Stimulated activated CD4-positive, alpha-beta T cell treated with anti-CD3 and anti-CD28 coated beads, Interleukin-1b, Interleukin-23, amount 100 ng/mL, for 48 hours (primary cell): ENCODE measurements at places on chromosomes 2 and 18.

- DNase-seq: no peak
Observed at GRCh38 chr2:216918088-216918680, 58.3 kb upstream of the TNP1 start.

- no peak for DNase-seq
Observed at GRCh38 chr2:107663632-107664031, 163.1 kb upstream of the RGPD4 start.

- no peak for DNase-seq
Observed at GRCh38 chr2:223647258-223647952, 45.2 kb upstream of the SCG2 start.

DNA sequence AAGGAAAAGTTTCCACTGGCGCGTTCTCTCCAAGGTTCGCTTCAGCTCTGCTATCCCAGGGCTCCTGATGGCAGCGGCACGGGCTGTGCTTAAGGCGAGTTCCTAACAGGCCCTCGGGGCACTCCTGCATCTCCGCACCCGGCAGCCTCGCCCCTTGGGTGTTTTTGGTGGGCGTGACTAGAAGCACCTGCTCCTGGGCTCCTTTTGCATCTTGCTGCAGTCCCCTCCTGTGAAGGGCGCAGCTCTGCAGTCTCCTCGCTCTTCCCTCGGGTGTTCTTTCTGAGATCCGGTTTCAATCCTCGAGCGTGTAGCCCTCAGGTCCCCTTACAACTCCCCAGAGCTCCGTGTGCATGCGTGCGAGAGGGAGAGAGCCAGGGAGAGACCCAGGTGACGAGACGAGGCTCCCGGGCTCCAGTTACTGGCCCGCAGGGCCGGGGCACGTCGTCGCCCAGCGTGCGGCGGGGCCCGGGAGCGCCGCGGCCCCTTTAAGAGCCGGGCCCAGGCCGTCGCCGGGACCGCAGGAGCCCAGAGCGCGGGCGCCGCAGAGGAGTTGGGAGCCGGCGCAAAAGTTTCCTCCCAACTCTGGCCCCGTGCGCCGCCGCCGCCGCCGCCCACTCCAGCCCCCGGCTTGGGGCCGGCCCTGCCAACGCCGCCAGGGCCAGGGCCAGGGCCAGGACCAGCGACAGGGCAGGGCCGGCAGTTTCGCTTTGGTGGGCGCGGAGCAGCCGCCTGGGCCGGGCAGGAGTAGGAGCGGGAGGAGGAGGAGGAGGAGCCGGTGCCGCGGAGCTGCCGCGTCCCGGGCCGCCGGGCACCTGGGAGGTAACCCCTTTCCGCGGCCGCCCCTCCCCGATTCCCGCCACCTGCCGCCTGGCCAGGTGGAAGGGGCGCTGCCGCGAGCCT is at the start of gene PARD3B:
Gene PARD3B (plus strand): TSS at position 515 of the 900 bp plus-strand sequence. CDS start 525 bp downstream, outside the sequence.
- DNase-seq: peak; percentile 21

- no peak for DNase-seq
Observed at GRCh38 chr2:215451012-215451756, 15.3 kb upstream of the FN1 start.

- DNase-seq: no peak
Observed at GRCh38 chr18:26127786-26128185, 5.9 kb upstream of the PSMA8 start.

- DNase-seq: no peak
Observed at GRCh38 chr2:1664076-1664605, 80.2 kb downstream of the PXDN start.

- DNase-seq: no peak
Observed at GRCh38 chr18:46575851-46576250, 81.2 kb downstream of the LOXHD1 start.

- DNase-seq: peak; percentile 28
Observed at GRCh38 chr18:80175451-80176204, 66.6 kb downstream of the ADNP2 start.

- DNase-seq: no peak
Observed at GRCh38 chr2:7010391-7011054, 93.3 kb downstream of the RNF144A start.

DNA sequence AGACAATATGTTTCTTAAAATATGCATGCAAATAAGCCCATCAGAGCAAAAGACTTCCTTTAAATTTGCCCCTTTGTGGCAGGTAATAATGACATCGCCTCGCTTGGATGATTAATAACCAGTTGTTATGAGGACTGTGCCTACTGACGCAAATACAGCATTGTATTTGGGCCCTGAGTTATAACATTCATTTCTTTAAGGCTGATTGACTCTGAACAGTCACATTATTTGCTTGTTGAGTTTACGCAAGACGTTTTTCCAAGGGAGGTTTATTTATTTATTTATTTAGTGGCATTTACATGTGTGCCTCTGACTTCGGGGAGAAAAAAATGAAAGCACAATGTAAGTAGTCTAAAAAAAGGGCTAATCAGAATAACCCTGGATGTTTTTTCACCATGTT is 88.3 kb downstream of the SLC8A1 start:
- DNase-seq: no peak

DNA sequence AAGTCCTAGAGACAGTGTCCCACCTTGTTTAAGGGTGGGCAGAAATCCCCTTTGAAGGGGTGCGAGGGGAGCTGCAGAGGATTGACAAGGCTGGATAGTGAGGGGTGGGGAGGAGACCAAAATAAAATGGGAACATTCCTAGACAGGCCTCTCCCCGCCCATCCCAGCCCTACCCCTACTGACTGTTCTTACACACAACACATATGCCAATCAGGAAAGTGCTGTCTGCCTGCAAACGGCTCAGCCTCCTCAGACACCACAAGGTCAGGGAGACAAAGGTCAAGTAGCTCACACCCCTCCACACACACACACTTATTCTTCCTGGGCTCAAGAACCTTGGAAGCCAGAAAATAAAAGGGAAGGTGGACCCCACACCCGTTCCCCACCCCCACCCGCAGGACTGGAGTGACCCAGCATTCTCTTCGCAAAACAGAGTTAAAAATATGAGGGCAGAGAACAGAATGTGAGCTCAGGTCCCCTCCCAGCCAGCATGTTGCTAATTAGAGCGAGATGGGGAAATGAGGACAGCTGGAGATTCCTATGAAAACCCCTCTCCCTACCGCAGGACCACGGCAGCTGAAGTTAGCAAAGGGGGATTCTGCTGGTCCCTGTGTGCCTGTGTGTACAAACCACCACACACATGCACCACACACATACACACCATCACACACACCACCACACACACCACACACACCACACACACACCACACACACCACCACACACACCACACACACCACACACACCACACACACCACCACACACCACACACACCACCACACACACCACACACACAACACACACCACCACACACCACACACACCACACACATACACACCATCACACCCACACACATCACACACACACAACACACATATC is 197.8 kb downstream of the TNS1 start:
- no peak for DNase-seq

- DNase-seq: no peak
Observed at GRCh38 chr2:165248238-165248637, 9.0 kb downstream of the SCN2A start.

DNA sequence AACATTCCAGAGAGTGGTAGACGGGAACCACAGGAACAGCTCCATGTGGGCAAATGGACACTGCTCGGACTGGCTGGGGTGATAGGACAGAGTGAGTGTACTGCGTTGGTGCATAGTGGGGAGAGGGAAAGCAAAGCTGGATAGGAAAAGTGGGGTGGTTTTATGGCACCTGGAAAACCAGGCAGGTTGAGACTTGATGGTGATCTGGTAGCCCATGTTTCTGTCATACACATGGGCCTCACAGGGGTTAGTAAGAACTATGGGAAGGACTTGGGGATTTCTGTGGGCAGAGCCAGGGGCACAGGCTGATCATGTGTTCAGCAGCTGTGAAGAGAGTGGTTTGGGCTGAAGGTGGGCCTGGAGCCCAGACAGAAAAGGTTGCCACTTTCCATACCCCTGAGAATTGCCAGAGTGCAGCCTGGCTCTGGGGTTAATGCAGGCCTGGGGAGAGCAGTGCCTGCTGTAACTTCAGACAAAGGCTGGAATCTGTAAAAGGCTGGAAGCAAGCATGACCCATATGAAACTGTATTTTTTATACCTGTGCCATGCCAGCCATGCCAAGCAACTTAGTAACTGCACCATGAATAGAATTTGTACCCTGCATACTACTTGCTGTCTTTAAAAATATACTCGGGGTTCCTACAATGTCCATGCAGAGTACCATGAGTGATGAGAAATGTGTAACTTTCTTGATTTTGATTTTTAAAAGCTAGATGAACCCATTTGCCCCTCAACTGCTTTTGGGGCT is 41.9 kb downstream of the RPIA start:
- DNase-seq: no peak

- DNase-seq: peak; percentile 30
Observed at GRCh38 chr18:9334973-9335696, 562 bp downstream of the TWSG1 start.

- DNase-seq: no peak
Observed at GRCh38 chr2:176552501-176553135, 283.4 kb downstream of the MTX2 start.

GRCh38 chr2:33058716-33059470 is 112.1 kb downstream of the LTBP1 start:
- DNase-seq: no peak

DNA sequence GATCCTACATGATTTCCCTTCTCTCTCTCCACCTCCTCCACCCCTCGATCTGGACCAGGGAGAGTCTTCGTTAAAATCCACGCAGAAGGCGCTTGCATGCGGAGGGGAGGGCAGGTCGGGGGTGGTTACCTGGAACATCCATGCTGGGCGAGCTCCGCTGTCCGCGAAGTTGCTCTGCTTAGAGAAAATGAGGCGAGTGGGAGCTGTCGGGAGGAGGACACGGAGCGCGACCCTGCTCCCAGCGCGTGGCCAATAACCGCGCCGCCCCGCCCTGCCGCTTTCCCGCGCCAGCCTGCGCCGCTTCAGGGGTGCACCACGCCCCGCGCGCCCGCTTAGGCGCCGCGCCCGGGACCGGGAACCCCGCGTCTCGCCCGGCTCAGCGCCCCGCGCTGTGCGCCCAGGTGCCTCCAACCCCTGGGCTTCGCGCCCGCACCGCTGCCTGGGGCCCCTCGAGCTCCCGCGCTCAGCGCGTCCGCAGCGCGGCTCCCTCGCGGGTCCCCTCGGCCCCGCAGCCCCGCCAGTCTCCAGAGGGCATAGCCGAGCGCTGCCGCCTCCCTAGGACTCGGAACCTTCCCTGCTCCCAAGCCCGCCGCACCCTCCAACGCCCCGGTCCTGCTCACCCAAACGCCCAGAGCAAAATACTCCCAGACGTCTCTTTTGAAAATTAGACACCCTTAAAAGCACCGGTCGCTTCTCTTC is 636 bp downstream of the CBLN2 start:
- no peak for DNase-seq

- DNase-seq: no peak
Observed at GRCh38 chr2:11863103-11863502, 116.7 kb downstream of the LPIN1 start.

DNA sequence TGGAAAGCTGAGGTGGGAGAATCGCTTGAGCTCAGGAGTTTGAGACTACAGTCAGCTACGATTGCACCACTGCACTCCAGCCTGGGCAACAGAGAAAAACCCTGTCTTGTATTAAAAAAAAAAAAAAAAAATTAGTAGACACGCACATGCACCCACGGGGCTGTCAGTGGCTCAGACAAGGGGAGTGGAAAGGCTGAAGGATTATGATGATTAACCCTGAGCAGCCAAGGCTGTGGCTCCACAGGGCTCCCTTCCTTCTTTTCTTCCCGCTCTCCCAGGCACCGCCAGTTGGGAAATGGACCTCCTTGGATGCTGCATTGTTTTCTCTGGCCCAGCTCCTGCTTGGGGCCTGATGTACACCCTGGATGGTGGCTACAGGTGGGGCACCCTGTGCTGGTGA is 49.0 kb upstream of the RAB6C start:
- no peak for DNase-seq

GRCh38 chr2:96146153-96146880 is 1.1 kb upstream of the DUSP2 start:
- peak; percentile 93 for DNase-seq

- DNase-seq: no peak
Observed at GRCh38 chr18:22470248-22471235, 52.8 kb upstream of the CTAGE1 start.

- DNase-seq: no peak
Observed at GRCh38 chr2:15363734-15364133, 197.4 kb downstream of the NBAS start.

DNA sequence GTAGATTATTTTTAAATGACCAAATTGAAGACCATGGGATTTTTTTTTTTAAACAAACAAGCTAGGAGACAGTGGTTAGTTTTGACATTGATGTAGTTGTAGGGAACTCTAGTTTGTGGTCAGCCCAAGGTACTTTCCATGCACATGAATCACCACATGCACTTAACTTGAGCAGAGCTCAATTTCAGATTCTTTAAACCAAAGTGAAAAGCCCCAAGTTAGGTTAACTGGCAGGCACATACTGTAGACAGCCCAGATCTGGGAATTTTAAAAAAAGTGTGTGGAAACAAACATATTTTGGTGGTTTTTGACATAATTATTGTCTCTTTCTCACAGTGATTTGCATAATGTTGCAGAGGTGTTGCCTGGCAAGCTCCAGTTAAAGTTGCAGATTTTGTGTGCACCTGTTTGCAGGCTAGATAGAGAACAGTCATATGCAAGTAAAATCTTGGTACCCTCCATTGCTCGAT is 88.4 kb downstream of the BCL2L11 start:
- peak; percentile 23 for DNase-seq

DNA sequence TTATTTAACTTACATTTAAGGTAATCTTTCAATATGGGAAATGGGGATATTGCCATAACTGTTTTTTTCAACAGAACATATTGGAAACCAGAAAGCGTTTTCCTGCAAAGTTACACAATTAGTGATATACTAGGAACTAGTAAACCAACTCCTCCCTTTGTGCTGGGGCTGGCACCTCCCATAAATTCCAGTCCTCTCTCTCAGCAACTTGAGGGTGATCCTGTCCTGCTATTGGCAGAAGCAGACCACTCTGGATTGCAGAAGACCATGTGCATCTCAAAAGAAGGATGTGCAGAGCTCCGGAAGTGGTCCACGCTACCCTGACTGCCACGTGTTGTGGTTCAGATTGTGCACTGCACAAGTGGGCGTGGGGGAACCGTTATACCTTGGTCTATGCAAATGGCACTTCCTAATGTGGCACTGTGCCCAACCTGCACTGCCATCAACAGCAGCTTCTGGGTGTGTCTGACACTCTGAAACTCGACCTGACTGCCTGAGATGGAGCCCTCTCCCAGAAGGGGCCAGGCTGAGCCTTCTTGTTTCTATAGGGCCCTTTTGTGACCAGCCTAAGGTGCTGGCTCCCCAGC is 219.2 kb downstream of the ZNF516 start:
- DNase-seq: no peak

- DNase-seq: no peak
Observed at GRCh38 chr2:108870069-108870644, 83.6 kb downstream of the CCDC138 start.

DNA sequence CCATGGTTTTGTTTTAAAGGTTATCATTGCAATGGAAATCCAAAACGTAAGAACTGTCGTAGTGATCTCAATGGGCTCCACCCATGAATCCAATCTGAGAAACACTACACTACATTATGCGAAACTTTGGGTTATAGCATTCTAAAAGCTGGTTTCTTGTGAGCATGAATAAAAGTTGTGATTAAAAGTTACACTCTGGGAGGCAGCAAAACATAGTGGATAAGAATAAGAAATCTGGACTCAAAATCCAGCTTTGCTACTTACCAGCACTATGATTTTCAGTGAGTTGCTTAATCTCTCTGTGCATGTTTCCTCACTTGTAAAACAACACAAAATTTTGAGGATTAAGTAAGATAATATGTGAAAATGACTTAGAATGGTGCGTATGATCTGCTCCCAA is 25.7 kb upstream of the THOC1 start:
- no peak for DNase-seq
